ENCODE measurements at places on chromosomes 16 and 17. TPM values are rescaled to one million over a fixed set of nuclear protein-coding genes. Genes with fewer than 3 reads are reported as not detected.
A peak's percentile ranks its signal among the peaks of the same experiment; 100 is the strongest.

ERCC4 gene
- total RNA-seq: 8.5 TPM

PIP4K2B gene
- 72.1 TPM for total RNA-seq

- H3K36me3 ChIP-seq: no peaks in the 10 kb centered on the region
- no peaks in the 10 kb centered on the region for H3K4me1 ChIP-seq
- no peak for DNase-seq
- no peak overlapping the region for H3K27ac ChIP-seq
- no peak overlapping the region for H3K4me3 ChIP-seq
Measured at GRCh38 chr16:68752602-68753001, 15.5 kb downstream of the CDH1 start.

- H3K27me3 ChIP-seq: peaks cover 30% of the 10 kb centered on the region
- H3K4me3 ChIP-seq: no peak overlapping the region
- H3K4me1 ChIP-seq: peaks cover 4% of the 10 kb centered on the region
- H3K27ac ChIP-seq: no peak overlapping the region
- no peaks in the 10 kb centered on the region for H3K36me3 ChIP-seq
Measured at GRCh38 chr16:31267332-31268032, 7.7 kb downstream of the ITGAM start.

- H3K4me1 ChIP-seq: peaks cover 29% of the 10 kb centered on the region
- H3K27ac ChIP-seq: peak overlapping the region; percentile 58
- DNase-seq: no peak
- no peaks in the 10 kb centered on the region for H3K27me3 ChIP-seq
Measured at GRCh38 chr16:10088380-10088793, 93.8 kb downstream of the GRIN2A start.

DNA sequence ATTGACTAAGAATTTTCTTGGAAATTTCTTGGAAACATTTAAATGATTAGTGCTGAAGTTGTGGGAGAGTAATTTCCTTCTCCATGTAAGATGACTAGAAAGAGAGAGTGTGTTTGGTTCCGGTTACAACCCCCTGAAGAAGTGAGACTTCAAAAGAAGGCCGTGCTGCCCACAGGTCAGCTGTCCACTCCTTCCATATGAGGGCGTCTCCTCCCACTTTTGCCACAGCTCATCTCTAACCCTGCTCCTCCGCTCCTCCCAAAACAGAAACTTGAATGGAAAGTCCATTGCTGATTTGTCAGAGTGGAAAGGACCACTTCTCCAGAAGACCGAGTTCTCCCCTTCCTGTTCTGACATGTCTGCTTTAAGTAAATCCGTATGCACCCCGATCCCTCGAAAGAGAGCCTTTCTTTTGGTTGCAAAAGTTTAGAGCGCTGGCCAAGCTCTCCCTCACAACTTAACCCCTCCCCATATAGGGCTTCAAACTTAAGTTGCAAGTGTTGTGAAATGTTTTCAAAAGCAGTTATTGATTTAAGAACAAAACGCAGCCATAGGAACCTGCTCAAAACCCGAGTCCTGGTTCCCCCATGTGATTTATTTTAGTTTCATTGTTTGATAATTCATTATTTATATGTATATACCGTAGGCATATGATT is 129.5 kb downstream of the SOCS1 start:
- peaks cover 39% of the 10 kb centered on the region for H3K4me1 ChIP-seq
- peaks cover 14% of the 10 kb centered on the region for H3K36me3 ChIP-seq
- no peak for DNase-seq
- H3K27ac ChIP-seq: no peak overlapping the region
- no peak overlapping the region for H3K4me3 ChIP-seq
- H3K27me3 ChIP-seq: no peaks in the 10 kb centered on the region

GRCh38 chr17:72446525-72447250 is 325.9 kb downstream of the SOX9 start:
- no peaks in the 10 kb centered on the region for H3K27me3 ChIP-seq
- H3K4me3 ChIP-seq: no peak overlapping the region
- no peaks in the 10 kb centered on the region for H3K36me3 ChIP-seq
- H3K4me1 ChIP-seq: no peaks in the 10 kb centered on the region

DNA sequence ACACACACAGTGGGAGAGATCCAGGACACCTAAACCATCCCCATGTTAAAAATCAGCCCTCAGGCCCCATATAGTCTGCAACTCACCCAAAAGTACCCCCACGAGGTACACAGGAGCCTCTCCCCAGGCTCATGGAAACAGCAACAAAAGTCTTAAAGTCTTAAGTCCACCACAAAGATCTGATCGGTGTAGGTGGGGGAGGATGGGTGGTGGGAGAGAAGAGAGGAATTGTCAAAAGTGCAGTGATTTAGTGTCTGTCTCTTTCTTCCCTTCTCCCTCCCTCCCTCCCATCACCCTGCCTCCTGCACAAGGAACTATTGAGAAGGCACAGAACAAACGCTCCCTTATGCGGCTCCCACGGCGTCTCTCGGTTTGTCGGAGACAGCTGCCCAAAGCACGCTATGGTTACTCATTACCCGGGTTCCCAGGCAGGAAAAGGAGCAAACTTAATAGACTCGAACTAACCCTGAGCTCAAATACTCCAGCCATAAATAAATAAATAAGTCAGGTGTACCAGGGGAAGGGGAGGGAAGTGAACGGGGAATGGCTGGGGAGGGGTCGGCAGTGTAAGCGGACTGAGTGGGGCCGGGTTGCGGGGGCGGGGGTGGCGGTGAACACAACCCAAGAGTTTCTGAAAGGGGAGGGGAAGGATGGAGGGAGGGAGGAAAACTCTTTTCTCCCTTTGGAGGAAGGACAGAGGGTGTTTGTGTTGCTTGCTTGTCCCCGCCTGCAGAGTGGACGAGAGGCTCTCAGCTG is 477.4 kb downstream of the SLC39A11 start:
- DNase-seq: no peak
- H3K27ac ChIP-seq: peak overlapping the region; percentile 55
- H3K4me3 ChIP-seq: no peak overlapping the region
- no peaks in the 10 kb centered on the region for H3K27me3 ChIP-seq
- no peaks in the 10 kb centered on the region for H3K36me3 ChIP-seq

DNA sequence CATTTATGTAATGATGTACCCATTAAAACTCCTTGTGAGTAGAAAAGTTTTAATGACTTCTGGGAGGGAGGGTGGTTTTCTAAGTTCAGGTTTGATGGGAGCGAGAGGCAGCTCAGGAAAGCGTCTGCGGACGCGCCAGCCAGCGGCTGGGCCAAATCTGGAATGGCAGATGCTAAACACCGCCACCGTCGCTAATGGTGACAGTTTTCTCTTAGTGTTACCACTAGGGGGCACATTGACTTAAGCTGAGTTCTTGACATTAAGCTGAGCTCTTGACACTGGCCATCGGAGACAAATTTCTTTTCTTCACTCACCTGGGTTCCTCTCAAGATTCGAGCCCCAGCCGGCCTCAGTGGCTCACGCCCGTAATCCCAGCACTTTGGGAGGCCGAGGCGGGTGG is 6.7 kb downstream of the TRPV1 start:
- H3K36me3 ChIP-seq: peaks cover 6% of the 10 kb centered on the region
- H3K4me3 ChIP-seq: no peak overlapping the region
- no peak for DNase-seq
- H3K4me1 ChIP-seq: no peaks in the 10 kb centered on the region
- H3K27me3 ChIP-seq: no peaks in the 10 kb centered on the region

All from esophagus muscularis mucosa (tissue), 4 donors.